ENCODE measurements at places on chromosomes 7 and 10. TPM values are rescaled to one million over a fixed set of nuclear protein-coding genes. Genes with fewer than 3 reads are reported as not detected.

GRCh38 chr10:75286901-75287300 is 51.1 kb upstream of the COMTD1 start:
- H3K4me3 ChIP-seq, result no peak overlapping the region
- no peaks in the 10 kb centered on the region for H3K27me3 ChIP-seq
- no peak for DNase-seq
- no peak overlapping the region for H3K27ac ChIP-seq
- peaks cover 15% of the 10 kb centered on the region for H3K4me1 ChIP-seq

DNA sequence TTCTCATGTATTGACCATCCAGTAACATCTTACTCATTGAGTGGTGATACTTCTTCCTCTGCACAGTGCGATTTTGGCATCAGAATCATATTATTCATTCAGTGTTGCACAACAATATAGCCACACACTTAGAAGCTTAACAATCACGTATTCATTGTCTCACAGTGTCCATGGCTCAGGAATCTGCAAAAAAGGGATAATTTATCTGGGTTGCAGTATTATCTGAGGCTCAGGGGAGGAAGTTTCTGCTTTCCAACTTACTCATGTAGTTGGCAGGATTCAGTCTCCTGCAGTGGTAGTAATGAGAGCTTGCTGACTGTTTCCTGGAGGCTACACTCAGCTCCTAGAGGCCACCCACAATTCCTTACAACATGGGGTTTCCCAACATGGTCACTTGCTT is 803.6 kb downstream of the SORCS1 start:
- no peak for DNase-seq
- H3K4me3 ChIP-seq, result no peak overlapping the region
- H3K4me1 ChIP-seq, result no peaks in the 10 kb centered on the region
- H3K27ac ChIP-seq, result no peak overlapping the region
- no peaks in the 10 kb centered on the region for H3K27me3 ChIP-seq

GRCh38 chr10:98028168-98028770 is 2.2 kb downstream of the CRTAC1 start:
- DNase-seq, result peak; percentile 76
- H3K36me3 ChIP-seq, result no peaks in the 10 kb centered on the region
- no peak overlapping the region for H3K27ac ChIP-seq
- no peak overlapping the region for H3K4me3 ChIP-seq
- no peaks in the 10 kb centered on the region for H3K27me3 ChIP-seq

GRCh38 chr7:157519798-157520244 is 183.0 kb downstream of the DNAJB6 start:
- DNase-seq, result no peak
- H3K27ac ChIP-seq, result no peak overlapping the region
- no peaks in the 10 kb centered on the region for H3K27me3 ChIP-seq
- no peak overlapping the region for H3K4me3 ChIP-seq
- H3K36me3 ChIP-seq, result no peaks in the 10 kb centered on the region

GRCh38 chr10:3043512-3044368 is 23.6 kb upstream of the PFKP start:
- no peaks in the 10 kb centered on the region for H3K27me3 ChIP-seq
- peak; percentile 93 for DNase-seq
- no peaks in the 10 kb centered on the region for H3K36me3 ChIP-seq
- no peak overlapping the region for H3K27ac ChIP-seq
- H3K4me1 ChIP-seq, result no peaks in the 10 kb centered on the region

DNA sequence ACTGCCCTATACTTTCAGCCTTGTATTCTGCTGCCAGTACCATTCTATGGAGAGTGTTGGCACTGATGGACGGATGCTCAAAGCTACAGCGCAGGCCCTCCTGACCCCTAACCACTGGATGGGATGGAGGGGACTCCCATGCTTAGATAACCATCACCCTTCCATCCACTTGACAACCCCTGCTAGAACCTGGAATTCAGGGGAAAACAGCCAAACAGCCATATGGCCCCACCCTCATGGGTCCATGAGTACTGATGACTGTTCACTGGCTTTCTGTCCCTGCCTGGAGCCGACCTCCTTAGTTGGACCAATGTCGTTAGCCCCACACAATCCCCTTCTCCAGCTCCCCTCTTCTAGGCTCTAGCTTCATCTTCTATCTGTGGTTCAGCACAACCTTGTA is 16.2 kb downstream of the DUSP5 start:
- no peak for DNase-seq
- H3K4me1 ChIP-seq, result no peaks in the 10 kb centered on the region
- no peaks in the 10 kb centered on the region for H3K27me3 ChIP-seq
- no peak overlapping the region for H3K4me3 ChIP-seq
- H3K36me3 ChIP-seq, result peaks cover 16% of the 10 kb centered on the region
- H3K27ac ChIP-seq, result no peak overlapping the region

DNA sequence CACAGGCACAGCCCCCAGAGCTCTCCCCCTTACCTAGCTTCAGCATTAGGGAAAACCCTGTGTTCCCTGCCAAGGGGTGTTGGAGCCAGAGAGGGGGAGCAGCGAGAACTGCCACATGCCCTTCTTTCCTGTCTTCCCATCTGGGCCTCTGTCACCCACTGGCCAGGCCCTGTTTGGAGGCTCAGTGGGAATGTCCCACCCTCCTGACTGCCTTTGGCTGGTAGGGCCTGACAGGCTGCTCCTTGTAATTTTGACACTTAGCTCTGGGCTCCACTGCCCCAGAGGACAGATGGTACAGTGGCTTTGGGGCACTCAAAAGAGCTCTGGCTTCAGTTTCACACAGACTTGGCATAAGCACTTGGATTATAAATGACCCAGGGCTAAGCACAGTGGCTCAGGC is 50.6 kb downstream of the GRID2IP start:
- H3K4me1 ChIP-seq, result peaks cover 14% of the 10 kb centered on the region
- no peaks in the 10 kb centered on the region for H3K36me3 ChIP-seq
- H3K4me3 ChIP-seq, result no peak overlapping the region
- no peak overlapping the region for H3K27ac ChIP-seq
- no peak for DNase-seq
- H3K27me3 ChIP-seq, result no peaks in the 10 kb centered on the region

DNA sequence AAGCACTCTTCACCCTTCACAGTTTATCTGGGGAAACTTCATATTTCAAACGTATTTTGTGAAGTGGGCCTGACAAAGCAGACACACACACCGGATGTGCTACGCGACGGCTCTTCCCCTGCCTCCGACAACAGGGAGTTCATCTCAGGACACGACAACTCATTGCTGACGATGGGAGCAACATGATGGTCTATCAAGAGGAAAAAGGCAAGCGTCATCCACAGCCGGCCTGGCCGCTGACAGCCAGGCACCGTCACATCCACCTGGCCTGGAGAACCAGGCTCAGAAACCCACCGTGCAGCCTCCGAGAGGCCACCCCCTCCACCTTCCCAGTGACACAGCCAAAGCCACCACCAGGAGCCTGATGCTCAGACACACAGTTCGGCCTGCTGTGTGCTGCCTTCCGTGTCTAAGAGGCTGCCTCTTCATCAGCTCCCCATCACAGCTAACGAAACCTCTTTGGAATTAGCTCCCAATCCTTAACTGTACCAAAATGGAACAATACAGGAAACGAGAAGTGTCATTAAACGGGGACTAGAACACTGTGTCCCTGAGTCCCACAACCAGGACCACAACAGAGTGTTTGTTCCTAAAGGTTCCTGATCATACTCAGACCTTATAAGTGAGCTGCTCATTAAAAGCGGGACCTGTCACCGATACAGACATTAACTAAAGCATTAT is 76.7 kb downstream of the SFMBT2 start:
- peaks cover 17% of the 10 kb centered on the region for H3K4me1 ChIP-seq
- peaks cover 75% of the 10 kb centered on the region for H3K36me3 ChIP-seq
- DNase-seq, result no peak
- H3K4me3 ChIP-seq, result no peak overlapping the region
- no peaks in the 10 kb centered on the region for H3K27me3 ChIP-seq

DNA sequence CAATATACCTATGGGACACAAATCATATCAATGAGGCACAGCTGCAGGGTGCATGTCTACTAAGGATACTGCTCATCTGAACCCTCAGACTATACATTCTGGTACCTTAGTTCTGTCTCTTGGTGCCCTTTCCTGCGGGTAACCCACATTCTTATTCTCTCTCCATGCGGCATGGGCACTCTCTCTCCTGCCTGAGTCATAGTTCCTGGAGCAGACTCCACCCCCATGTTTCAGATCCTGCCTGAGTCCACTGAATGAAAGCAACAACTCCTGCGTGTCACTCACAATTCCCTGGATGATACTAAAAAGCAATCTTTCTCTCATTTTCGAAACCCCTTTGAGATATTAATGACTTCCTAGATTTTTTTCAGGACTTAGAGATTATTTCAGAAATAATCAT is 653.1 kb upstream of the C7orf33 start:
- no peaks in the 10 kb centered on the region for H3K36me3 ChIP-seq
- no peaks in the 10 kb centered on the region for H3K4me1 ChIP-seq
- no peak for DNase-seq
- no peak overlapping the region for H3K27ac ChIP-seq
- no peaks in the 10 kb centered on the region for H3K27me3 ChIP-seq

DNA sequence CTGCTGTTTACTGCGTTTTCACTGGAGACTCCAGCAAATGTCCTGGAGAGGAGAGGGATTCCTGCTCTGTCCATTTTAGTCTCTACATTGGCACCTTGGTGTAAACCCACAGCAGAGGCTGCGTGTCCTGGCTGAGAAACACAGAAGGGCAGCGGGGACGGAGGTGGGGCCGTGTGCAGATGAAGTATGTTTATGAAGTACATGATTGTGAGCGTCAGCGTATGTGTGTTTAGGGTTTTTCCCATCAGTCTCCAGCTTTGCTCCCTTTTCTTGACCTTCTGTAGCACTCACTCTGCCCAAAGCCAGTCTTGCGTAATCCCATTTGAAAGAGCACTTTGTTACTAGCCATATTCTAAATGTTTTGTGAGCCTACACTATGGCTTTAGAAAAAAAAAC is 750.7 kb upstream of the SORCS1 start:
- no peaks in the 10 kb centered on the region for H3K36me3 ChIP-seq
- H3K27me3 ChIP-seq, result no peaks in the 10 kb centered on the region
- H3K4me3 ChIP-seq, result no peak overlapping the region

DNA sequence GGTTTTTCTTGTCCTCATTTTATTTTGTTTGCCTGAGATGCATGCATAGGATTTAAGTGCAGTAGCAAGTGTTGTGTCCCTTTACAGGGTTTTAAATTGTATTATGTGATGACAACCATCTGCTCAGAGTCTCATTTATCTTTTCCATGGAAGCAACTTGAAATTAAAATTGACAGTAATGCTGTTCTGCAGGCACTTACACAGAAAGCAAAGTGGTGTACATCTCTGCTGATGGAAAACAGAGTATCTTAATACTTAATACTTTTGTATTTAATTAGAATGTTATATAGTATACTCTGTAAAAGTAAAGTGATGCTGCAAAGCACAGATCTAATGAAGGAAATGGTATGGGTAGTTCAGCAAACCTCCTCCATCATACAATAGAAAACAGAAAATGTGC is 482.9 kb downstream of the POM121L12 start:
- no peaks in the 10 kb centered on the region for H3K4me1 ChIP-seq
- no peaks in the 10 kb centered on the region for H3K36me3 ChIP-seq
- H3K4me3 ChIP-seq, result no peak overlapping the region
- H3K27me3 ChIP-seq, result no peaks in the 10 kb centered on the region

DNA sequence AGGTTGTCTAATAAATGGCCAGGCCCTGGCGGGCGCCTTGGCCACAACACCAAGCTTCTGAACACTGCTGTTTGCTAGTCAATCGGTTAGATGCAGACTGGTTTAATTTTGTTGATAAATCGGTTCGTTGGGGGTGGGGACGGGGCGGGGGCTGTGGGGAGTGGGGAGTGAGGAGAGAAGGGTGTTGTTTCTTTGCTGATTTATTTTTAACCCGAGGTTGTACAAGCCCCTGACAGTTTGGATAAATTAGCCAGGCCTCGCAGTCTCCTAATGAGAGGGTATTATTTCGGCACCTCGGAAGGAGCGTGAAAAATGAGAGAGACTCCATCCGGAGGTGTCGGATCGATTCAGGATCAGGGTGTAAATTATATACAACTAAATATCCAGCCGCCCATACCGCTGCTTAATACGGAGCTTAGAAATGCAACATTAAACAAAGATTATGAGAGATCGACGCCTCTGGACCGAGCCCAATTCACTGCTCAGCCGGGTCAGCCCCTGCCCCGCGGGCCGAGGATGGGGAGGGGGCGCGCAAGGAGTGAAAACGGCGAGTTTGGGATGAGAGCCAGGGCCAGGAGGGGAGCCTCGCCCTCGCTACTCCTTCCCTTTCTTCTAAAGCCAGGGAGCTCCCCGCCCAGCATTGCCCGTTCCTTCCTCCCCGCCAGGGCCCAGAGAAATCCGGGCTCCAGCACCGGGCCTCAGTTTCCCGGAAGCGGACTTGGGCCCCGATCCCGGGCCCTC is 8.0 kb downstream of the UNCX start:
- H3K27ac ChIP-seq, result no peak overlapping the region
- no peaks in the 10 kb centered on the region for H3K4me1 ChIP-seq
- H3K27me3 ChIP-seq, result no peaks in the 10 kb centered on the region
- no peak overlapping the region for H3K4me3 ChIP-seq
- no peaks in the 10 kb centered on the region for H3K36me3 ChIP-seq
- DNase-seq, result no peak

DNA sequence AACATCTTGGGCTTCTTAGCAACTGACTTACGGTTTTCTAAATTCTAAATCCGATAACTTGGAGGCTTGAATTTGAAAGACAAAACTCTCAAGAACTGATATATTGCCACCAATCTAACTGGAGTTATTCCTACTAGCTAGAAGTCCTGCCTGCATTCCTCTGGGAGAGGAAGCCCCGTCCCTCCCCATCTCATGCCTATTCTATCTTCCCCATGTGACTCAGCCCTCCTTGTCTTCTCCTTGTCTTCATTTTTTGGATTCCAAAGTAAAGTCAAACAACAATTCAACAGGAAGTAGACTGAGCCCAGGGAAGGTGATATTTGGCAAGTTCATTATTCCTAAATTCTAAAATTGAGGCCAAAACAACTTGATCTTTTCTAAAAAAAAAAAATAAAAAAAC is 587.7 kb downstream of the KCNMA1 start:
- H3K4me3 ChIP-seq, result no peak overlapping the region
- no peaks in the 10 kb centered on the region for H3K27me3 ChIP-seq
- no peaks in the 10 kb centered on the region for H3K36me3 ChIP-seq
- H3K27ac ChIP-seq, result no peak overlapping the region
- no peak for DNase-seq

GRCh38 chr7:137519947-137520346 is 176.4 kb upstream of the PTN start:
- no peaks in the 10 kb centered on the region for H3K36me3 ChIP-seq
- H3K4me3 ChIP-seq, result no peak overlapping the region
- no peaks in the 10 kb centered on the region for H3K4me1 ChIP-seq

SH2B2 gene
- 39.2 TPM for total RNA-seq

FGF8 gene
- 1.1 TPM for total RNA-seq

GDF2 gene
- total RNA-seq, result not detected

DYNC1I1 gene
- total RNA-seq, result 0.40 TPM
